Activated naive CD8-positive, alpha-beta T cell treated with anti-CD3 and anti-CD28 coated beads, Interleukin-2, amount 50 U/mL, for 24 hours (primary cell): ENCODE measurements at places on chromosomes 4 and X.
A peak's percentile ranks its signal among the peaks of the same experiment; 100 is the strongest.

DNA sequence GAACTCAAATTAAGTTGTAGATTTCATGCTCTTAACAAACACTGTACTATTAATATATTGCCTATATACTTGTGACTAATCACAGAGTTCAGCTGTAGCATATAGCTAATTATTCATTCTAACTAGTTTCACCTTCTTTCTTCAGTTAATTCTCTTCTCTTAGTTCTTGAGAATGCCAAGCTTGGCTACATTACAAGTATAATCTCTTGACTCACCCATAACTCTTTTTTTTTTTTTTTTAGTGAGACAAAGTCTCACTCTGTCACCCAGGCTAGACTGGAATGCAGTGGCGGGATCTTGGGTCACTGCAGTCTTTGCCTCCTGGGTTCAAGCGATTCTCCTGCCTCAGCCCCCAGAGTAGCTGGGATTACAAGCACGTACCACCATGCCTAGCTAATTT is 5.4 kb downstream of the KLHL5 start:
- no peak for DNase-seq

DNA sequence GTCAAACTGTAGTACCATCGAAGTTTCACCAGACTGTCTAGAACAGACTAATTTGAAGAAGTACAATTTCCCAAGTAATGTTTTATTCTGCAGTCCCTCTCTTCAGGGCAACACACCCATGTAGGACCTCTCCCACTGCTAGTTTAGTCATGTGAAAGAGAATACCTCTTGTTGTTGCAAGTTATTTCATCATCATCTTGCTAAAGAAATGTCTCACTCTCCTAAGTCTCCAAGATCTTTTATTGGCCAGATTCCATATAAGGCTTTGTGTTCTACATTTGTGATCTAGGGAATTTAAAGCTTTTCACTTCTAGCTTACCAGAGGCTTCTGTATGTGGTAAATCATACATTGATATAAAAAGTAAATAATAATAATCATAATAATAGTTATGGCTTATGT is 745.3 kb upstream of the MAGEB2 start:
- no peak for DNase-seq

- no peak for DNase-seq
Measured at GRCh38 chr4:2222838-2223237, 19.1 kb downstream of the HAUS3 start.

- no peak for DNase-seq
Measured at GRCh38 chr4:105956569-105956968, 61.3 kb downstream of the NPNT start.

DNA sequence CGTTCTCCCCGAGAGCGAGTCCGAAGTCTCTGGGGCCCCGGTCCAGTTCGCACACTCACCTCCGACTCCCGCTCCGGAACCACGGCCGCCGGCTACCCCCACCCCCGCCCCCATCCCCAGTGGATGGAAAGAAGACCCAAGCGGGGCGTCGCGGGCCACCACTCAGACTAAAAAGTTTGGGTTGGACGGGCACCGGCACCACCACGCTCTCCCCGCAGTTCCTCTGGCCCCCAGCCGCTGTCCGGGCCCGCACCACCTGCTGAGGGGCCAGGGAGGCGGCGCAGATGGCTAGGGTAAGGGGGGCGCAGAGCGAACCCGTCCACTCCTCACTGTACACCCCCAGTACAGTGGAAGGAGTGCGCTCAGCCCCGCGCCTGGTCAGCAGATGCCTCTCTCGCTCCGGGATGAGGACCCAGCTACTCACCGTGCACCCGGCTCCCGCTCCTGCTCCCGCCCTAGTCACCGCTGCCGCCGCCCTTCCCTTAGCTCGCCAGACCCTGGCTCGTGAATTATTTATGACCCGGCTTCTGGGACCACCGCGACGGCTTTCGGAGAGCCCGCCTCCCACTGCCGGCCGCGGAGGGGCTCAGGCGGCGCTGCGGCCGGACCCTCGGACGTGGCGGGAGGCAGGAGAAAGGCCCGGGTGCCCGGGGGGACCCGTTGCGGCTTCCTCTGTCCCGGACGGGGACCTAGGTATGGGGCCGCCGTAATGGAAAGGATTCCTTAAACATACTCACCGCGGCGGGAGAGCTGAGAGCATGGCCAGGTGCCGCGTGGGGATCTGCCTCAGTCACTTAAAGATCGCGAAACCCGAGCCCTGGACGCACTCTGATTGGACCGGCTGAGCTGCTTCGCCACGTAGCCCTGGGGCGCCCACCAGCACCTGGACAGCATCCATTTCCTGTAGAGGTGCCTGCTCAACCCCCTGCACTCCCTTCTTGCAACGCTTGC is at the start of gene PROM1:
Gene PROM1 (minus strand): TSS at position 783 of the 951 bp plus-strand sequence. CDS start 8,117 bp downstream, outside the sequence.
- DNase-seq: peak; percentile 21

DNA sequence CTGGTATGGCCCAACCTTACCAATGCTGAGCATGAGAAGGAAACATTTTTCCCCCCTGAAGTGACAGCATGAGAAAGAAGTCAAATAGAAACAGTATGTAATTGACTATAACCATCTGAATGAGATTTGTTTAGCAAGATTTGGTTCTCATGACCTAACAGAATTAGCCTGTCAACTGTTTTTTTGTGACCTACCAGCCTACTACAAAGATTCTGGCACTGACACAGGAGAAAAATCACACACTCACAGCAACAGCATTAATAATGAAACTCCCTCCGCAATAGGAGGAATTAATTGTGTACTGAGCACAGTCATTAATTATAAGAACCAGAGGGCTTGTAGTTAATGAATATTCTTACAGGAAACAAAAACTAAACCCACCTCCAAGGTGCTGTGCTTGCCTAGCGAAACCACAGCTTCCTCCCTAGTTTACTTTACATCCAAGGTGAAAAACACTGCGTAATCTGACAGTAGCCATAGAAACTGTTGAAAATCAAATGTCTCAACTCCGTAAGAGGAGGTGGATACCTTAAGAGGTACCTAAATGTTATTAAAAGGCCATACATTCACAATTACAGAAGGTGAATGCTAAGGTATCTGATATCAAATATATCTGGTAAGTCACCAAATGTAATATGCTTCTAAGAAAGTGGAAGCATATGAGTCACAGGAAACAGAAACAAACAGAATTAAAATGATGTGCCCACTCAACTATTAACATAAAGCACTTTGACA is 34.9 kb downstream of the MMRN1 start:
- DNase-seq: no peak

DNA sequence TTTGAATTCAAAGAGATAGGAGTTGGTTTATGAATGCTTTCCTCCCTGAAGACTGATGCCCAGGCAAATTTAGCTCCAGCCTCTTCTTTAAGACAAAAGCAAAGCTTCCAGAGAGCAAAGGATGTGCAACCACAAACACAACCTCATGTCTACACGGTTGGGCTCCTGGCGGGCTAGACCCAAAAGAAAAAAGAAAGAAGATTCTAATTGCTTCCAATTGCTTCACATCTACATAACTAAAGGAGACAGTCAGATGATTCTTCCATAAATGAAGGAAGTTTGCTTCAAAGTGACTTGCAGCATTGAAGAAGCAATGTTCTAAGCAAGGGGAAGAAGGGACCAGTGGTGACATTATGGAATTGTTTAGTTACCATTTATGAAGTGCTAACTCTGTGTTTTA is 1603.0 kb upstream of the TENM3 start:
- DNase-seq: no peak

DNA sequence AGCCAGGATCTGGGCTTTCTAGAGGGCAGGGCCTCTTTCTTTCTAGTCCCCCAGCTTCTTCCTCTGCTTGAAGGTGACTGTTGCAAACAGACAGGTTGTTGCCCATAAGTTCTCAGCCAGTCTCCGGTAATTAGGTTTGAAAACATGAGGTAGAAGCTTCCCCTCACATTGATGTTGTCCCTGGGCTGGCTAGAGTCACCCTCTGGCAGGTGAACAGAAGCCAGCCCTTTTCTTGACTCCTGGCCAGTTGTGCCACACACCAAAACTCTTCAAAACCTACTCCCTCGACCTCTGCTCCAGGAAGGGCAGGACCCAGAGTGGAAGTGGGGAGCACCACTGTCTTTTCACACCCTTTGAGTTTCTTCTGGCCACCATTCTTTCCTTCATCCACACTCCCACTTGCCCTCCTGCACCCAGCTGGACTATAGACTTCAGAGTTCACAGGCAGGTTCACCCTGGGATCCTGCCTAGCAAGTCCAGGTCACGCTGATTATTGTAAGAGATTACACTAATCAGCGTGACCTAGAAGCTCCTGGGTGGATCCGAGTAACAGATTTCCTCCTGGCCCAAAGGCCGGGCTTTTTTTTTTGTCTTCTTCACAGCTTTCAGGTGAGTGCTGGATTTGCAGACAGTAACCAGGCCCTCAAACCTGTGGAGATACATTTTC is 37.4 kb upstream of the ARHGAP6 start:
- no peak for DNase-seq

DNA sequence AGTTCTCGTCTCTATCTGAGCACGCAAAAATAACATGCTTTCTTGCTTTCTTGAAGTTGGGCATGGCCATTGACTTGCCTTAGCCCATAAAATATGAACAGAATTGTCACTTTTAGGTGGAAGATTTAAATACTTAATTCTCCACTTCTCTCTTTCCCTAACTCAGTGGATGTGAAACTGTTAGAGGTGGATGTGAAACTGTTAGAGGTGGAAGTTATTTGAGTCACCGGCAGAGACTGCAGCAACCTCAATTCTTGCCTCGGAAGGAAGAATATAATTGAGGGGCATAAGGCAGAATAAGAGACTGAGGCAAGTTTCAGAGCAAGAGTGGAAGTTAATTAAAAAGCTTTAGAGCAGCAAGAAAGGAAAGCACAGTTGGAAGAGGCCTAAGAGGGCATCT is 2.8 kb upstream of the PARM1 start:
- no peak for DNase-seq

- no peak for DNase-seq
Measured at GRCh38 chr4:127667772-127668171, 35.0 kb downstream of the INTU start.
